ENCODE measurements at places on chromosomes 2 and 18. TPM values are rescaled to one million over a fixed set of nuclear protein-coding genes. Genes with fewer than 3 reads are reported as not detected.

The LRRTM4 gene
- not detected for total RNA-seq

The CXCR2 gene
- not detected for total RNA-seq

The HOXD10 gene
- total RNA-seq = not detected

The ZNF513 gene
- 7.5 TPM for total RNA-seq

The RGPD4 gene
- under 0.01 TPM for total RNA-seq

The MEIS1 gene
- 76.1 TPM for total RNA-seq

The TUBA4A gene
- total RNA-seq = 30.1 TPM

The METTL4 gene
- 7.5 TPM for total RNA-seq

The SERPINB12 gene
- not detected for total RNA-seq

The ZC3H15 gene
- total RNA-seq = 63.0 TPM

The GALNT14 gene
- total RNA-seq = 0.26 TPM

The PAX8 gene
- total RNA-seq = 0.13 TPM

The NBEAL1 gene
- total RNA-seq = 38.7 TPM

The UGT1A7 gene
- total RNA-seq = not detected

All from aortic smooth muscle cell (primary cell).